Activated CD8-positive, alpha-beta memory T cell treated with anti-CD3 and anti-CD28 coated beads, Interleukin-2, amount 50 U/mL, for 4 hours (primary cell): ENCODE measurements at places on chromosomes 12 and 14.

- no peak for DNase-seq
These were observed 60.8 kb upstream of the SLC38A4 start for GRCh38 chr12:46886541-46887041.

DNA sequence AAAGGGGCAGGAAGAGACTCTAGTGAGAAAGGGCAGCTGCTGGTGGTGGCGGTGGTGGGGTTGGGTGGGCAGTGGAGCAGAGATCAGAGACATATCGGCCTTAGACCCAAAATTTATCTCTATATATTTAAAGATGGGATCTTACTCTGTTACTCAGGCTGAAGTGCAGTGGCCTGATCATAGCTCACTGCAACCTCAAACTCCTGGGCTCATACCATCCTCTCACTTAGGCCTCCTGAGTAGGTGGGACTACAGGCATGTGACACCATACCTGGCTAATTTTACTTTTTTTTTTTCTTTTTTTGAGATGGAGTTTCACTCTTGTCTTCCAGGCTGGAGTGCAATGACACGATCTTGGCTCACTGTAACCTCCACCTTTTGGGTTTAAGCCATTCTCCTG, 18.6 kb upstream of the ITGA5 start:
- no peak for DNase-seq

DNA sequence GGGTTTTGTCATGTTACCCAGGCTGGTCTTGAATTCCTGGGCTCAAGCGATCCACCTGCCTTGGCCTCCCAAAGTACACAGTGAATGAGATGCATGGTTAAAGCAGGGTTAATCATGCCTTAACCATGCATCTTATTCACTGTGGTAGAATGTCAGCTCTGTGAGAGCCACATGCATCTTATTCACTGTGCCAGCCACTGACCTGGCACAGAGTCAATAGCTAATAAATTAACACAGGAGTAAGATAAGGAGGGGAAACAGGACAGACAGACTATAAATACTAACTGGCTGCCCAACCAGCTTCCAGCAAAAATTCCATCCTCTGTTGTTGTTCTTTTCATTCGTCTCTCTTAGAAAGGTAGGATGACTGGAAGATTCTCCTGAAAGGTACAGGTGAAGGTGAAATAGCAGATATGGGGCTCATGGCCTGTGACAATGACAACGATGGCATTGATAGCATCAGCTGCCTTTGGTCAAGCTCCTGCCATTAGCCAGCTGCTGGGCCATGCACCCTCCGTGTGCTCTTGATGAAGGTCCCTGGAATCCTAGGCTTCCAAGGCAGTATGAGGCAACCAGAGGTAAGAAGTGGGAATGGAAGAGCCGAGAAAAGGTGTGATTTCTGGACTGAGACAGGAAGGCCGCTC, 76.6 kb downstream of the ZNF664 start:
- no peak for DNase-seq

- DNase-seq: no peak
These were observed 51.3 kb downstream of the CCDC85C start for GRCh38 chr14:99552572-99553216.

- DNase-seq: no peak
These were observed 17.5 kb downstream of the CINP start for GRCh38 chr14:102345232-102345631.

DNA sequence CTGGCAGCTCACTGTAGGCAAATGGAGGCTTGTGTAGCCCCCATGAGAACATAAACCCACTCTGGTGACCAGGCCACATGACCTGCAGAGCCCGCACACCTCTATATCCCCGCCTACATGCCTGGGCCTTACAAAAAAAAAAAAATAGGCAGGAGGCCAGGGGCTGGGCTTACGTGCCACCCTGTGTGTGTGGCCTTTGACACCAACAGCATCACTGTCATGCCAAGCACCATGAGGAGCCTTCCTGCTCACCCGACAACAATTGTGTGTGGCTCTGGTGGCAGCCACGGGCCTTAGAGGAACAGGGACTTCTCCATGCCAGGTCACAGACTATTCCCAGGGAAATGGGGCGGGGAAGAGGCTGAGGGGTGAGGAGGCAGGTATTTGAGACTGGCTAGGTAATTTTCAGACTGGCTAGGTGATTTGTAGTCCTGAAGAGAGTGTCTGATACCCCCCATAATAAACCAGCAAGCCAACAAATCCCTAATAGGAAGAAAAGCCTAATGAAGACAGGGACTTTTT, 140.0 kb downstream of the DPF3 start:
- no peak for DNase-seq

DNA sequence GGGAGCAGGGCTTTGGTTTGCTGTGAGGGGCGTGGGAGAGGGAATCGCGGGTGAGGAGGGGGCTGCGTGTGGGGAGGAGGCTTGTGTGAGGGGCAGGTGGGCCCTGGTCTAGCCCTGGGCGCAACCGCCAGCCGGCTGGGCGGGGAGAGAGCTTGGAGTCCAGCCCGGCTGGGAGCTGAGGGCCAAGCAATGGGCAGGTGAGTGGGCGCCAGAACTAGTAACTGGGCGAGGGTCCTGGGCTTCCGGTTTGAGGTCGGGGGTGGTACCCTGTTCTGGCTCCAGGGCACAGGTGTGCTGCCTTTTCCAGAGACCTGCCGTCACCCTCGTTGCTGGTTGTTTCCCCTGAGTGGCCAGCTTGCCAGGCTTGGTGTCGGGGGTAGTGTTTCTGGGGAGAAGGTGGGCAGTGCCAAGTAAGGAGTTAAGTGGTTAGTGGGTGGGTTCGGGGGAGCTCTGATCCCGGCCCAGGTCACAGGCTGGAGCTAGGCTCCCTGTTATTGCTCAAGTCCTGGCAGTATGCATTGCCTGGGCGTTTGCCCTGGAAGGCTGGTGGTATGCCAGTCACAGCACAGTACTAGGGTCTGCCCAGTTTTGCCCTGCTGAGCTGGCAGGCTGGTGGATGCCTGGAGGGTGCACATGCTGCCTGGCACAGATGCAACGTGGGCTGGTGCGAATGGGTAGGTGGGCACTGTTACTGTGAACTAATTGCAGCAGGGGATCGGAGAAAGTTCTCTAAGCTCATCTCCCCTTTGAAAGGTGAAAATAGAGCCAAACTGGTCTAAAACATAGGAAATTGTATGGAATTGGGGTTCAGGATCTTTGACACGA, 683 bp downstream of the CIPC start:
- peak; percentile 21 for DNase-seq

- no peak for DNase-seq
These were observed 23.7 kb downstream of the VDR start for GRCh38 chr12:47881051-47881450.

GRCh38 chr14:57486767-57487379, 6.8 kb downstream of the CCDC198 start:
- no peak for DNase-seq

DNA sequence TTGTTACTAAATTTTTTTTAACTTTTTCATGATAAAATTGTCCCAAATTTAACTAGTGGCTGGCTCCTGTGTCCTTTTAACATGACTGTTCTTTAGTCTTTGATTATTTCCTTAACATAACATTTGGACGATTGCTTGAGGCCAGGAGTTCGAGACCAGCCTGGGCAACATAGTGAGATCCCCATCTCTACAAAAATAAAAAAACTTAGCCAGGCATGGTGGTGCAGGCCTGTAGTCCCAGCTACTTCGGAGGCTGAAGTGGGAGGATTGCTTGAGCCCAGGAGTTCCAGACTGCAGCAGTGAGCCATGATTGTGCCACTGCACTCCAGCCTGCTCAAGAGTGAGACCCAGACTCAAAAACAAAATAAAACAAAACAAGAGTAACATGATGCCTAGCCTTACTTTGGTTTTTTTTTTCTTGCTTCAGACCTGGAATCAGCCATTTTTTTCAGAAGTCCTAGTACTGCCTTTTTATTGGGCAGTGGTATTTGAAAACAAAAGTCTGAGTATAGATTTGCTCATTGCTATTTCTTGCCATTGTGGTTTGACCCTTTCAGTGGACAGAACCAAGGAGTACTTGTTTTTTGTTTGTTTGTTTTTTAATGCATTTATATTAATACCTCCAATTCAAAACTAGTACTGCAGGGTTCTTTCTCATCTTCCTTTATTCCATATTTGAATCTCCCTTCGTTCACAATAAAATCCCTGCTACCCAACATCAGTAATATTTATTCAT, 4.8 kb downstream of the TOGARAM1 start:
- DNase-seq: no peak

DNA sequence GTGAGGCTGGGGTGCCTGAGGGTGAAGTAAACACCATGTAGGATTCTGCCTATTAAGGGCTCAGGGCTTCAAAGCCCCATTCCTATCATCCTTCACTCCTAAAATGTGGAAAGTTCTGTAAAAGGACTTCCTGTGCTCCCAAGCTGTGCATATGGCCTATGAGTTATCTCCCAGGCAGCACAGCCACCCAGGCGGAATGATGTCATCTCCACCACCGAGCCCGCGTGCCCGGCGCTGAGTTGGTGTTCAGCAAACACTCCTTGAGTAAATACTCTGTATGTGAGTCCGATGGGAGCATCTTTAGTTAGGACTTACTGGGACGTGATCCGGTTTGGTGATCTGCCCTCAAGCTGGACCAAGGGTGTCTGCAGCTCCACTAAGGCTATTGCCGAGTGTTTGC, 437.3 kb downstream of the MED13L start:
- no peak for DNase-seq

DNA sequence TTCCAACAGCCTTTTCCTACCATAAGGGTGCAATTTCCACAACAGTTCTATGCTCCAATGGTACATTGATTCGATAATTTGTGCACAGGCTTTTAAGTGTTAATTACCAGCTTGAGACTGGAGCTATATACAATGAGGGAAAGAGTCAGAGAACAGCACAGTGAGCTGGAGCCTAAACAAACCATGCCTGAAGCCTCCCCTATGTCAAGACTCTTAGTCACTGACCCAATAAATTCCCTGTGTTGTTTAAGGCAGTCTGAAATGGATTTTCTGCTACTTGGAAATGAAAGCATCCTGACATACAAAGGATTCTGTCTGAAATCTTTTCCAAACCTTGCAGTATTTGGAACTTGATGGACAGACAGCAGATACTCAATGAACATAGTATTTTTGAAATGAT, 149.0 kb downstream of the EFCAB11 start:
- no peak for DNase-seq

- peak; percentile 14 for DNase-seq
These were observed 371 bp upstream of the SHMT2 start for GRCh38 chr12:57229046-57229633.
